Kidney (tissue), 22 donors: ENCODE measurements at places on chromosomes 4 and X.

GRCh38 chr4:106334741-106335470, 18.6 kb downstream of the AIMP1 start:
- no peak for DNase-seq

- no peak for DNase-seq
Observed at GRCh38 chr4:3192827-3193226, 56.1 kb upstream of the MSANTD1 start.

GRCh38 chrX:21853578-21853977, 2.2 kb upstream of the YY2 start:
- DNase-seq, result no peak

DNA sequence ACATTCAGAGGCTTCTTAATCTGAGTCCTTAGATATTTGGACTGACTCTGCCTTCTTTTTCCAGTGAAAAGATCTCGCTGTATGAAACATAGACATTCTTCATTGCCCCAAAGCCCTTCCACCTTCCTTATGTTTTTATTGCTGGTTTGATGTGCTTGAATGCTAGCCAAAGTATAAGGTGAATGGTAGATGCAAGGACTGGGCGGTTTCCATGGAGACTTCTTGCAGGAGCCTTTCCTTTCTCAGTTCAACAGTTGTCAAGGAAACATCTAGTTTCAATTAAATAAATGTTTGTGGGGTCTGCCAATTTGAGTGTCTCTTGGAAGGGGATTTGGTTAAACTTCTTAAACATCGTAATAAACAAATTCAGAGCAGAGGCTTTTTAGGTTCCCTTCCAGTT, 46.0 kb downstream of the REPS2 start:
- no peak for DNase-seq

GRCh38 chr4:42819863-42820514, 72.5 kb upstream of the GRXCR1 start:
- DNase-seq, result no peak
